Activated T-cell treated with anti-CD3 and anti-CD28 coated beads, Interleukin-2, amount 50 U/mL, for 4 hours (primary cell): ENCODE measurements at places on chromosomes 12 and 14. TPM values are rescaled to one million over a fixed set of nuclear protein-coding genes. Genes with fewer than 3 reads are reported as not detected.

The MGP gene
- 0.52 TPM for total RNA-seq

- no peak for DNase-seq
Measured at GRCh38 chr14:55881577-55882241, 236.5 kb upstream of the PELI2 start.

- DNase-seq = no peak
Measured at GRCh38 chr12:69131077-69131476, 108.3 kb upstream of the CPSF6 start.

The SERPINA12 gene
- total RNA-seq = not detected

The LTB4R gene
- total RNA-seq = 8.0 TPM

GRCh38 chr12:19574601-19575000, 135.3 kb downstream of the AEBP2 start:
- no peak for DNase-seq

GRCh38 chr12:41184864-41185263, 3.3 kb upstream of the PDZRN4 start:
- no peak for DNase-seq

DNA sequence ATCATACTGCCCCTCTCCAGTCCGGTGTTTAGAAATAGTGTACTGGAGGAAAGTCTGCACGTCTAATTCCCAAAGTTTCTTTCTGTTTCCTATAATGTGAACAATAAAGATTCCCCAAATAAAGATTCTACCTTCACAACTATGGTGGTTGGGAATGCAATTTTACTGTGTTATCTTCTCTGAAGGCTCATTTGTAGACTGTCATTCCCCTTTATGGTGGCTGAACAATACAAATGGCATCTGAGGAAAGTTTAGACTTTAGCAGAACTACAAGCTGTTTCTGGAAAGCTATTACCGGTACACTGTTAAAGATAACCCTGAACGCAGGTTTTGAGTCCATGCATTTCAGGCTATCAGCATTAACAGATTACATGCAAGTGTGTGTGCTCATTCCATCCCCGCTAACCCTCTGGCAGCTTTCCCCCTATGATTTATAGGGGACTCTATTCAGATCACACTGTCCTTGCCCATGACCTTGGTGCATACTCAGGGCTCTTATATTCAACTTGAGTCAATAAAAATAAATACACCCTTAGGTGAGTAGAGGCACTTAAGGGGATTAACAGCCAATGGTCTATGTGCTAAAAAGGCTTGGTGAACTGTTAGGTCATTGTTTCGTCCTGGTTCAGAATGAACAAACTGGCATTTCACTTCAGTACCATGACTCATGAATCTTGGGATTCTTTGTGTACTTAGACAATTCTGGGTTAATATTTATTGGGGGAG, 60.7 kb upstream of the PYGL start:
- DNase-seq = no peak

DNA sequence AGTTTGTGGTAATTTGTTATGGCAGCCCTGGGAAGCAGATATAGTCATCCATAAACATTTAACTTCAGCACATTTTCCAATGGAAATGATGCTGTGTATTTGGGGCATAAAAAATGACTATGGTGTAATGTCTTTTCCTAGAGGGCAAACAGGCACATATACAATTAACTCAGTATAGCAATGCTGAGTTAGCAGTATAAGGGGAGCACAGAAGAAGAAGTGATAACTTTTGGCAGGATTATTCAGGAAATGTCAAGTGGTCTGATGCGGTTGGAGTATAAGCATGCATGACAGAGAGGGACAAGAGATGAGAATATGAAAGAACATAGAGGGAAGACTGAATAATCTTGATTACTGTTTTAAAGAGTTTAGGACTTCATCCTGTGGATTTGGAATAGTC, 55.3 kb upstream of the PRKD1 start:
- DNase-seq = no peak
